ENCODE measurements at places on chromosomes 6 and 20. TPM values are rescaled to one million over a fixed set of nuclear protein-coding genes. Genes with fewer than 3 reads are reported as not detected.
A peak's percentile ranks its signal among the peaks of the same experiment; 100 is the strongest.

DNA sequence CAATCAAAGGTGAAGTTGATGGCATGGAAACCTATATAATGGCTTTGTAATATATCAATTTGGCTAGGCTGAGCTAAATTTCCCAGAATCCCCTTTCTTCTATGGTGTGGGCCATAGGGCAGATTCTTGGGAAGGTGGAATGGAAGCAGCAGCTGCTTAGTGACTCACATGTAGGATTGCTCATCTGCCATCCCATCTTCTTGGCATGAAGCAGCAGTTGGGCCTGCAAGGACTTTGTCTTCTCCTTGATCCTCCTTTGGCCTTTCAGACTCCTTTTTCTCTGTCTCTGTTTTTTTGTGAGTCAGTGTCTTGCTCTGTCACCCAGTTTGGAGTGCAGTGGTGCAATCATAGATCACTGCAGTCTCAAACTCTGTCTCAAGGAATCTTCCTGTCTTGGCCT, 52.6 kb upstream of the CEP162 start:
- no peak overlapping the region for H3K27ac ChIP-seq
- peaks cover 8% of the 10 kb centered on the region for H3K27me3 ChIP-seq
- no peaks in the 10 kb centered on the region for H3K4me1 ChIP-seq
- no peak for DNase-seq

GRCh38 chr6:20402342-20403069, 827 bp downstream of the E2F3 start:
- no peaks in the 10 kb centered on the region for H3K27me3 ChIP-seq
- DNase-seq: peak; percentile 68
- H3K4me3 ChIP-seq: peak overlapping the region; percentile 95
- peaks cover 38% of the 10 kb centered on the region for H3K4me1 ChIP-seq

DNA sequence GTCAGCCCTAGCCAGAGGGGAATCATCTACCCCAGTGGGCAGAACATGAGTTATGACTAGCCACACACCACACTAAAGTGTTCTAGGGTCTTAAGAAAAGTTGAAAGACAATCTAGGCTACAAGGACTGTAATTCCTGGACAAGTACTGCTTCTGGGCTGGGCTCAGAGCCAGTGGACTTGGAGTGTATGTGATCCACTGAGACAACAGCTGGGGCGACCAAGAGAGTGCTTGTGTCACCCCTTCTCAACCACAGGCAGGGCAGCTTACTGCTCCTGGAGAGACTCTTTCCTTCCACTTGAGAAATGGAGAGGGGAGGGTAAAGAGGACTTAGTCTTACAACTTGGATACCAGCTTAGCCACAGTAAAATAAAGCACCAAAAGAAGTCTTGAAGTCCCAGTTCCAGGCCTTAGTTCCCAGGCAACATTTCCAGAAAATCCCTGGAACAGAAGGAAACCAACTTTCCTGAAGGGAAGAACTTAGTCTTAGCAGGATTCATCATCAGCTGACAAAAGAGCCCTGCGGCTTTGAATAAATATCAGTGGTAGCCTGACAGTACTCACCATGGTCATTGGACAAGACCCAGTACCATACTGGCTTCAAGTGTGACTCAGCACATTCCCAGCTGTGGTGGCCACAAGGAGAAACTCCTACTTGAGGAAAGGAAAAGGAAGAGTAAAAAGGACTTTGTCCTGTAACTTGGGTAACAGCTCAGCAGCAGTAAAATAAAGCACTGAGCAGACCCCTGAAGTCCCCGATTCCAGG, 355.1 kb upstream of the ADGRB3 start:
- H3K27me3 ChIP-seq: no peaks in the 10 kb centered on the region
- H3K36me3 ChIP-seq: no peaks in the 10 kb centered on the region
- no peak for DNase-seq

- no peaks in the 10 kb centered on the region for H3K4me1 ChIP-seq
- peaks cover 8% of the 10 kb centered on the region for H3K27me3 ChIP-seq
- H3K36me3 ChIP-seq: no peaks in the 10 kb centered on the region
- no peak for DNase-seq
These were observed 57.6 kb upstream of the JAG1 start for GRCh38 chr20:10731190-10731965.

The JARID2 gene
- 30.0 TPM for total RNA-seq

The IL17F gene
- not detected for total RNA-seq

GRCh38 chr6:40075056-40075590, 140.9 kb upstream of the MOCS1 start:
- no peak overlapping the region for H3K4me3 ChIP-seq
- H3K36me3 ChIP-seq: no peaks in the 10 kb centered on the region
- H3K27me3 ChIP-seq: peaks cover 6% of the 10 kb centered on the region

- H3K27me3 ChIP-seq: peaks cover 15% of the 10 kb centered on the region
- H3K27ac ChIP-seq: no peak overlapping the region
- DNase-seq: no peak
- H3K36me3 ChIP-seq: peaks cover 4% of the 10 kb centered on the region
- no peak overlapping the region for H3K4me3 ChIP-seq
These were observed 9.3 kb upstream of the TRAF3IP2 start for GRCh38 chr6:111614833-111615582.

The GGTLC1 gene
- not detected for total RNA-seq

DNA sequence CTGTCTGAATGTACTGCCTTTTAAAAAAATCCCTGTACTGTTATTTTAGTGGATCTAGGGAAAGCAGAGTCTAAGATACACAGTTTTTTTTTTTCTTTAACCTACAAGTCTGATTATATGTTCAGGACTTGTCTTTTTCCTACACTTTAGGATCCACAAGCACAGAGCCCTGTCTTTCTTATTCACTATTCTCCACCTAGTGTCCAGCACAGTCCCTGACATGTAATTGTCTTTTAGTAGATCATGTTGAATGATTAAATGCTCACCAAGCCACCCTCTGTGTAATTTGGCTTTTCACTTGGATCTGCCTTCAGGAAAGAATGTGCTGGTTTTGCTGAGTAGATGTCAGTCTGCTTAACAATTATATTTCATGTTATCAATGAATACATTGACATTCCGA, 35.8 kb upstream of the YWHAB start:
- H3K4me1 ChIP-seq: no peaks in the 10 kb centered on the region
- H3K27ac ChIP-seq: no peak overlapping the region
- no peak for DNase-seq
- H3K36me3 ChIP-seq: no peaks in the 10 kb centered on the region
- H3K27me3 ChIP-seq: peaks cover 15% of the 10 kb centered on the region

DNA sequence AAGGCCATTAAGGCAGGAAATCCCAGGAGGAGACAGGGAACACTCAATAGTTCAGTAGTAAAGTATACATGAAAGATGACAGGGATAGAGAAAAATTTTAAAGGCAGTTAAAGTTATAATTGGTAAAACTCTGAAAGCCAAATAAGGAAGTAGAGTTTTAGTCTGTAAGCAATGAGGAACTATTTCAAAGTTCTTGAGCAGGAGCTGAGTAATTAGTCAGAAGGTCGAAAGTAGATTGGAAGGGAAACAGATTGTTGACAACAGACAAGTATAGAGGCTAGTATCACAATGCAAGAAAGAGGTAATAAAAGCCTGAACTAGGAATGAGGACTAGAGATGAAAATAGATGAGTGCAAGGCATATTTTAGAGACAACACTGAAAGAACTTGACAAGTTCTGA, 150.3 kb downstream of the CDK19 start:
- H3K4me1 ChIP-seq: no peaks in the 10 kb centered on the region
- H3K27me3 ChIP-seq: no peaks in the 10 kb centered on the region
- H3K4me3 ChIP-seq: no peak overlapping the region
- no peak overlapping the region for H3K27ac ChIP-seq
- no peak for DNase-seq
- peaks cover 21% of the 10 kb centered on the region for H3K36me3 ChIP-seq

The MCCD1 gene
- total RNA-seq: not detected

GRCh38 chr6:26383624-26384417, 913 bp downstream of the BTN2A2 start:
- H3K27ac ChIP-seq: peak overlapping the region; percentile 98
- H3K36me3 ChIP-seq: peaks cover 8% of the 10 kb centered on the region
- H3K27me3 ChIP-seq: no peaks in the 10 kb centered on the region

The GTSF1L gene
- total RNA-seq: not detected

DNA sequence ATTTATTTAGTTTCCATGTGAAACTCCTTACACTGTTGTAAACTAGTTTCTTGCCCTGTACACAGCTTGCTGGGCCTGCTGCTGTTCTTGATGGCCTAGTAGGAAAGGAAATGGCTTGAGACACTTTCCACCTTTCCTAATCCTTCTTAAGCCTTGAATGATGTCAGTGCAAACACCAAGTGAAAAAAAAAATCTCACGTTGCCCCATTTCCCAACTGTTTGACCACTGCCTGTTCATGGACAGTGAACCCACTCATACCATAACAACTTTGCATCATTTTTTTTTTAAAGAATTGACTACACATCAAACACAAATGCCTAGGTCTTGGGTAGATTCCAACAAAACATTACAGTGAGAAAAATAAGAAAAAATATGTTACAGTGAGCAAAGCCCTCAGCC, 653.6 kb upstream of the FLRT3 start:
- H3K4me1 ChIP-seq: no peaks in the 10 kb centered on the region
- H3K4me3 ChIP-seq: no peak overlapping the region
- H3K27me3 ChIP-seq: no peaks in the 10 kb centered on the region

All from activated naive CD8-positive, alpha-beta T cell treated with anti-CD3 and anti-CD28 coated beads, Interleukin-2, amount 10 ng/mL, durations not matched to agents 7 days and 5 days (primary cell).